EH (cell line): ENCODE measurements at places on chromosomes 11 and 22.

DNA sequence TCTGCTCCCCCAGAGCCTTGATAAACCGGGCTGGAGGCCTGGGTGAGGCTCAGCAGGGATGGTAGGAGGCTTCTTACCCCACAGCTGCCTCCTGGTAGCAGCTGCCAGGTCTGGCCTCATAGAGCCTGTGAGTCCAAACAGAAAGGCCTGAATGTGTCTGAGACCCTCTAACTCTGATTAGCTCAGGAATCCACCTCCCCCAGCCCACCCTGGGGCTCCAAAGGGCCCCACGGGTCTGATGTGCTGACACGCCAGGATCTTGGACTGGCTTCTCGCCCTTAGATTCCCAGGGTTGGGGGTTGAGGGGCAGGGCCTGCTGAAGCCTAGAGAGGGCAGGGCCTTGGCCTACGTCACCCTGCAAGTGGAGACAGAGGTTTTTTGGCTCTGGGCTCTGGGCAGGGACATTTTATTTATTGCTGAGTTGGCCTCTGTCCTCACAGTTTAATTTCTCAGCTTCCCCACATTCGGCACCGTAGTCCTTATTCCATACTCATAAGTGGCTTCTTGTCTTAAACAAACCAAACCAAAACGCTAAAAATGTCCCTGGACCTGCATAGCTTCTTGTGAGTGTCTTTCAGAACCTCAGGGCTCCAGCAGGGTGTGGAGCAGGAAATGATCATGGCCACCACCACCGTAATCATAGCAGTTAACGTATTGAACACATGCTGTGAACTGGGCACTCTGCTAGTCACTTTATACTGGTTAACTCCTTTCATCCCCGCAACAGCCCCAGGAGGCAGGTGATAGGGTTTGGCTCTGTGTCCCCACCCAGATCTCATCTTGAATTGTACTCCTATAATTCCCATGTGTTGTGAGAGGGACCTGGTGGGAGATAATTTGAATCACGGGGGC is 25.1 kb downstream of the KIAA1671 start:
- no peak for DNase-seq

- no peak for DNase-seq
Measured at GRCh38 chr11:82683029-82683428, 50.6 kb downstream of the FAM181B start.

- DNase-seq = no peak
Measured at GRCh38 chr11:59151761-59152160, 9.1 kb downstream of the FAM111A start.

- DNase-seq = no peak
Measured at GRCh38 chr11:78685156-78685555, 110.5 kb upstream of the NARS2 start.

GRCh38 chr11:95101935-95102334 is 12.3 kb downstream of the ENDOD1 start:
- DNase-seq = no peak

GRCh38 chr11:131228378-131228777 is 142.0 kb upstream of the NTM start:
- no peak for DNase-seq

DNA sequence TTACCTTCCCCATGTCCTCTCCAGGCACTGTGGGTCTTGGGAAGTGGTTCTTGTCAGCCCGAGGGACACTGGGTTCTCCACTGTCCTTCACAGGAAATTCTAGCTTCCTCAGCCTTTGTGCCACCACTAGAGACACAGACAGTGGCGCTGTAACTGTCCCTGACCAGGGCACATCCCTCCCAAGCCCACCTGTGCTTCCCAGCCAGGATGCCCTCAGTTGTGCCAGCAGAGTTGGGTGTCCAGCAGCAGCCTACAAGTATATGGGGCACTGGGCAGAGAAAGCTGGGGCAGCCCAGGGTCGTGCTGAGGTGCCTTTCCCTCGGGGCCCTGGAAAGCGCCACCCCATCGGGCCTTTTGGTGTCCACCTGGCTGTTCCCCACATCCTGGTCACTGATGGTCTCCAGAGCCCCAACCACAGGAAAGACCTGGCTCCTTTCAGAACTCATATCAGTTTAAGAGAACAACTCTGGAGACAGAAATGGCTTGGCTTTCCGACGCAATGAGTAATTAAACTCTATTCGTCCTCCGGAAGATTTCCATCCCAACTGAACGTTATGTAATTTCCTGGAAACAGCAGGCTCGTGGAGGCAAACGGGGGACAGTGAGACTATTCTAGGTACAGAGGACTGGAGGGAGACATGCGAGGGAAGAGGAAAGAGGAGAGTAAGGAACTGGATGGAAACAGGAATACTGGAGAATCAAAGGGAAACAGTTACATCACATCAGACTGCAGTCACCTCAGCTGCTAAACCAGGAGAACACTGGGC is 28.6 kb downstream of the PPP2R1B start:
- peak; percentile 40 for DNase-seq

DNA sequence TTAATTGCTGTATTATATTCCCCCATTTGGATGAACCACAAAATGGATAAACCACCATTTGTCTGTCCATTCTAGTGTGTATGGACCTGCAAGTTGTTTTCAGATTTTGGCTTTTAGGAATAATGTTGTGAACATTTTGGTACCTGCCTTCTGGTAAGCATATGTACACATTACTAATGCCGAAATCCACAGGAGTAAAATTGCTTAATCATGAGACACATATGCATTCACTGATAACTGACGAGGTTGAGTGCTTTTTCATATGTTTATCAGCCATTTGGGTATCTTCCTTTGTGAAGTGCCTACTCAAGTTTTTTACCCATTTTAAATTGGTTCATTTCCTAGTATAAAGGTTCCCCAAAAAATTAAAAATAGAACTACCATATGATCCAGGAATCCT is 34.2 kb downstream of the OSBP2 start:
- DNase-seq = no peak

DNA sequence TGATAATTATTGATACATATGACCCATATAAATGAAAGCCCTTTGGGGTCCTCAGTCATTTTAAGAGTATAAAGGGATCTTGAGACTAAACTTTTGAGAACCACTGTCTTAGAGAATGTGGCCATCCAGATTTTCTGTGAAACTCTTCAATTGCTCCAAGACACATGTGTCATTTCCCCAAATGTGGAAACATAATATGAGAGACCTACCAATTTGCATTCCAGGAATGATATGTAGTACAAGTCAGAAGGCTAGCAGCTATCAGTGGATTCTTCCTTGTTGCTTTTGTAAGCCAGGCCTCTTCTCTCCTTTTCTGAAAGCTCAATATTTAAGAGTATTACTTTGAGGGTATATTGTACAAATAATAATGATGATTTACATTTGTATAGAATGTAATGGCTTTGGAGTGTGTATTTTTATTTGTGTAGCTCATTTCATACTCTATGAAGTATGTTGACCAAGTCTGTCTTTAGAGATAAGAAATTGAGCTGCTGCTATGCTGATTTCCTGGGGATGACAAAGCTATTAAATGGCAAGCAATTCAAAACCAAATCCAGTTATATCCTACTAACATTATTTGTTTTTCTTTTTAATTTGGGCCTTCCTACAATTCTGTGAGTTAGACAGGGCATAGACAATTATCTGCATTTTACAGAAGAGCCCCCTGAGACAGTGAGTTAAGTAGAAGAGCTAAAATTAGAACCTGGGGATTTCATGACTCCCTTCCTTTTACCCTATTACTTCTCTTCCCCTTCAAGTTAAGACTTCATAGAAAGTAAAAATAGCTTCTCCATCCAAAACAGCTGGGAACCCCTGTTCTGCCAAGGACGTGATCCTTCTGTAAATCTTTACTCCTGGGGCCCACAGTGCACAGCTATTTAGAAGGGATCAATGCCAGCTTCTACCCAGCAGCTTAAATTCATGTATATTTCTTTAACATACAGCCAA is 131.9 kb downstream of the WNT11 start:
- DNase-seq = peak; percentile 80

- DNase-seq = peak; percentile 96
Measured at GRCh38 chr11:8768625-8769333, 86.2 kb downstream of the RPL27A start.

DNA sequence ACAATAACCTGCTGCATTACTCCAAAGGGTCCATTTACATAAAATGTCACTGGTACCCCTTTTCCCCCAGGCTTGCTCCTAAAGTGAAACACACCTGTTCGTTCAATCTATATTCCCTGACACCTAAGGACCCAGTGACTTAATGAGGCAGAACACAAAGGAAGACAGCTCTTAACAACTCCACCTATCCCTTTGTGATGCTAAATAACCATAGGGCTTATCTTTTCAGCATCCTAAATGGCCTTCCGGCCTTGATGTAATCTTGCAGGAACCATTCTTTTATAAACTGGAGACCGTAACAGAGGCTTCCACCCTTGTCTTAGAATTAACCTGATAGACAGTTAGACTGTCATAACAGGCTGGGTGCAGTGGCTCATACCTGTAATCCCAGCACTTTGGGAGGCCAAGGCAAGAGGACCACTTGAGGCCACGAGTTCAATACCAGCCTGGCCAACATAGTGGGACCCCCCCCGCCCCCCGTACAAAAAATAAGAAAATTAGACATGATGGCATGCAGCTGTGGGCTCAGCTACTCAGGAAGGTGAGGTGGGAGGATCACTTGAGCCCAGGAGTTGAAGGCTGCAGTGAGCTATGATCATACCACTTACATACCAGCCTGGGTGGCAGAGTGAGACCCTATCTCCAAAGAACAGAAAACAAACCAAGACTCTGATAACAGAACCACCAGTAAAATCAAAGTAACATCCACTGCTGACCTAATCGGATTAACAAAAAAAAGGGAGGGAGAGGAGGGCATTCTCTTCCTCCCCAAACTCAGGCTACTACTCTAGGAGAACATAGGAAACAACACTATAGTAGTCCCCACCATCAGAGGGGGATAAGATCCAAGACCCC is 5.1 kb downstream of the CHEK2 start:
- DNase-seq = no peak

DNA sequence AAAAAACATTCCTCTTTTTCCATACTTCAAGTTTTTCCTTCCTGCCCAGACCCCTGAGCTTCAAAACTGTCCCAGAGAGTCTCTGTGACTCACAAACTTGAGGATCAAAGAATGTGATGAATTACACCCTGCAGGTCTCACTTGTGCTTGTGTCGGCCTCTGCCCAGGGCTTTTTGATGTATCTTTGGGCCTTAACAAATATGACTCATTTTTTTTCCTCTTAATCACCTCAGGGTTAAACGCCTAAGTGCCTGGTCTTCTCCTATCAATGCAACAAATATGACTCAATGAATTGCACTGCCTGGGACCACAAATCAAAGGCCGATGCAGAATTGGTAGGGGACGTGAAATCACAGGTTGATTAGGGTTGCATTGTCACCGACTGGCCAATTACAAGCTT is 267.7 kb downstream of the LARGE1 start:
- peak; percentile 40 for DNase-seq

DNA sequence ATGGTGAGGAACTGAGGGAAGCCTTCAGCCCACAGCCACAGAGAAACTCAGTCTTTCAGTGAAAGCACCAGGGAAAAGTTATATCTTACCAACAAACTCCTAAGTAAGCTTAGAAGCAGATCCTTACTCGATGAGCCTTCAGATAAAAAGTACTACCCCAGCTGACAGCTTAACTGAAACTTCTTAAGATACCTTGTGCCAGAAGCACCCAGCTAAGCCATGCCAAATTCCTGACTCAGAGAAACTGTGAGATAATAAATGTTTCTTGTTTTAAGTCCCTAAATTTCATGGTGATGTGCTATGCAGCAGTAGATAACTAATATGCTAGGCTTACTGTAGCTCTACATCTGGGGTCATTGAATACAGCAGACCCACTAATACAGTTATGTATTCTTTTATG is 2025.0 kb downstream of the LRRC4C start:
- no peak for DNase-seq

- no peak for DNase-seq
Measured at GRCh38 chr11:10315083-10315482, 10.2 kb downstream of the ADM start.

GRCh38 chr11:48036466-48036865 is 56.1 kb downstream of the PTPRJ start:
- peak; percentile 50 for DNase-seq

DNA sequence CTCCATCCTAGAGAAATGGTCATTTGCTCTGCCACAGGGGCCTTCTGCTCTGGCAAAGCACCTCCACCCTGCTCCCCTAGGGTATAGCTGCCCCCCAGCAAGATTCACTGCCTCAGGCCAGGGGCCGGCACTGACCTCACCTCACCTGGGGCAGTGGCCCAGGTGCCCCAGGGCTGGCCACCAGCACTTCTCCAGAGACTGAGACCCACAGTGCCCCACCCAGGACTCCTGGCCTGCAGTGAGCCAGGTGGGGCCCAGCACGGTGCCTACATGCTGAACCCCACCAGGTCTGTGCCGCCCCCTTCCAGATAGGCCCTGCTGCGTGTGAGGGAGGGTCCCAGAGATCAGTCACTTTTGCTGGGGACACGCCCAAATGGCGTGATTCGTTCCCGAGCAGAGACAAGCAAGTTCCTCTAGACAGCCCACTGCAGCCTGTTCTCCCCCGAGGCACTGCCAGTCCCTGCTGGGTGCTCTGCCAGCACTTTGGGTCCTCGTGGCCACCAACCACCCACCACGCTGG is 10.8 kb downstream of the GNB1L start:
- DNase-seq = no peak

DNA sequence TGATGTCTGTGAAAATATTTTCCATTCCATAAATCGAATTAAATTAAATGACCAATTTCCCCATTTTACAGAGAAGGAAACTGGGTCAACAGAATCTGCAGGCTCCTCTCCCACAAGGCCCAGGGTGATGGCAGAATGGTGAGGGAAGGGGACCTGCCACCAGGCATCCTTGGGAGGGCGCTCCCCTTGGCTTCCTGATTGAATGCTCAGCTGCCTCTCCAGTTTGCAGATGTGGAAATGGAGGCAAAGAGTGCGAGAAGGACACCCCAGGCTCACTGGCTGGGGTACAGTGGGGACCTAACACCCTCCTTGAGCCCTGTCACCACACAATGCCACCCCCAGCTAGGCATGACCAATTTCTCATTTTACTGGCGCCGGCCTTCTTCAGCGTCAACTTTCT is 28.5 kb upstream of the CSNK1E start:
- no peak for DNase-seq

DNA sequence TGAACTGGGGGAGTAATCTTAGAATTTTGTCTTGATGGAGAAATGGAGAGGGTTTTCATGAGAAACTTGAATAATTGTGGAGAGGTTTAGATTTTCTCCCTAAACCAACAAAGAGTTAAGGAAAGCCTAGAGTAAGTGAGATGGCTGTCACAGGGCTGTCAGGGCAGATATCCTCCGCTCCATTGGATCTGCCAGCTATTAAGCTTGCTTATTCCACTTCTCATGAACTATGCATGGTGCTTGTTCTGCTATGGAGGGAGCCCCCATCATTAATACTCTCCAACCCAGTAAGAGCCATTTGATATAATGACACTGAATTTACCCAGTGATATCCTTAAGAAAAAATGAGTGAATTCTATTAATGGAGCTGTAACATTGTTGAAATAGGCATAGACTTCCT is 342.8 kb upstream of the MTNR1B start:
- DNase-seq = peak; percentile 6

- DNase-seq = no peak
Measured at GRCh38 chr11:66012946-66013761, 1.3 kb downstream of the CST6 start.
